ENCODE measurements at places on chromosomes 12 and 14.

- no peak for DNase-seq
Observed at GRCh38 chr14:20855652-20856291, 35.4 kb upstream of the RNASE3 start.

DNA sequence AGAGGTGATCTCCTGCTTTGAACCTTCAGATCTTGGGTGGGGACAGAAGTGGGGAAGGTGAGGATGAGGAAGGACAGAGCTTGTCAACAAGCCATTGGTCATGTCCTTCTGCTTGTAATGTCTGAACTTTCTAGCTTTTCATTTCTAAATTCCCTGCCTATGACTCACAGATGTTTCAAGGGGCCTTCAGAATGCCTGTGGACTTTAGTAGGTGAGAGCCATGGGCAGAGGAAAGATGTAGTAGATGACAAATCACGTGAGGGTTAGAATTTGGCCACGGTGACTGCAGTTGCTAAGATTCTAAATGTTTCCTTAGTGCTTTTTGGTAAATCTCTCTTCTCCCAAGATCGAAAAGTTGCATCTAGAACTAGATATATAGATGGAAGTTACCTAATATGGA is 18.7 kb upstream of the CREBL2 start:
- no peak for DNase-seq

DNA sequence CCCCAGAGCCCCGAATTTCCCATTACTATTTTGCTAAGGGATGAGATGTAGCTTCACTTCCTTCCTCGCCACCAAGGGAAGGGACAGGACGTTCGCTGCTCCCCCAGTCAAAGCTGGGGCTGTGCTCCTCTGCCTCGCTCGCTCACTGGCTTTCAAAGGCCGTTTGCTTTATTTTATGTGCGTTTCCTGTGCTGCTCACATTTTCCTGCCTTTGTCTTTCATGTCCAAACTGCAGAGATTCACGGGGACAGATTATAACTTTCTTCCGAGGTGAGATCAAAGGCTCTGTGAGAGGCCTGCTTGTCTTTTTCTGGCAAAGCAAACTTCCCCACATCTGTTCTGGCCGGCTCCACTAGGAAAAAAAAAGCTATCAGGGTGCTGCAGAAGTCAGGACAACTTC is 76.0 kb upstream of the FZD10 start:
- no peak for DNase-seq

- no peak for DNase-seq
Observed at GRCh38 chr14:71467361-71467811, 464.8 kb upstream of the RGS6 start.

GRCh38 chr14:54177019-54177418 is 219.8 kb upstream of the CDKN3 start:
- DNase-seq, result no peak

- no peak for DNase-seq
Observed at GRCh38 chr12:39780913-39781446, 161.4 kb upstream of the ABCD2 start.

- no peak for DNase-seq
Observed at GRCh38 chr12:128137140-128137539, 129.8 kb upstream of the TMEM132C start.

- no peak for DNase-seq
Observed at GRCh38 chr12:48863291-48863690, 2.4 kb downstream of the RND1 start.

- no peak for DNase-seq
Observed at GRCh38 chr12:107275530-107275929, 182.2 kb upstream of the CRY1 start.

GRCh38 chr12:11839091-11839641 is 189.7 kb downstream of the ETV6 start:
- DNase-seq, result no peak

DNA sequence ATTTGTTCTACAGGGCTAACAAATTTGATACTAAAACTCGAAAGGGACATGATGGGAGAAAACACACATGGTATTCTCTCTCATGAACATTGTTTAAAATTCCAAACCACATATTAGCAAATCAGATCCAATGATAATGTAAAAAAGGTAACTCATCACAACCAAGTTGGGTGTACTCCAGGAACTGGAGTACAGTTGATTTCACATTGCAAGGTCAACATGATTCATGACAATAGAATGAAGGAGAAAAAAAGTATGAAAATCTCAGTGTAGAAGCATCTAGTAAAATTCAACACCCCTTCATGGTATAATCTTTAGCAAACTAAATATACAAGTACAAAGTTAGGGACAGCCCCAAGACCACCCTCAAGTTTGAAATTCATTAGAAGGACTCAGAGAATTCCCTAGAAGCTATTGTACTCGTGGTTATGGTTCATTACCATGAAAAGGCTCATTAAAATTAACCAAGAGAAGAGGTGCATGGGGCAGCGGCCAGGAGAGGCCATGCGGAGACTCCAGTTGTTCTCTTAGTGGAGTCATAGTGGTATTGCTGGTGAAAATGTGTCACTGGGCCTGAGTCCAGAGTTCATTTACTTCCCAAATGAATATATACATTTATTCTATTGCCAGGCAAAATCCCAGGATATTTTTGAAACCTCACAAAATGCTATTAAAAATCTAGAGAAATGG is 3.1 kb upstream of the CDCA4 start:
- DNase-seq, result no peak

DNA sequence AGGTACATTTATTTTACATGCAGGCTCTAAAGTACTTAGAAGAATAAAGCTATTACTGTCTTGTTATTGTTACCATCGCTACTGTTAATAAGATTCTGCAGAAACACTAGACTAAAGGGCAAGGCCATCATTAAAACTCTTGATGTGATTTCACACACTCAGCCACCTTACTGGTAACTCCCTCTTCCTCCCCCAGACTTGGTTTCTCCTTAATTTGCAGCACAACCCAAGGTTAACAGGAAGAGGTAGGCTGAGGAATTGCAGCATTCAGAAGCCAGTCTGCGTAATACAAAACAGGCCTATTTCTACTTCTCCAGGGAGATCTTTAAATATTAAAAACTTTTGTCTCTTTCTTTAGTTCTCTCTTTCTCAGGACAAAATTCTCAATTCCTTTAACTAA is 210.3 kb downstream of the BTG1 start:
- no peak for DNase-seq

DNA sequence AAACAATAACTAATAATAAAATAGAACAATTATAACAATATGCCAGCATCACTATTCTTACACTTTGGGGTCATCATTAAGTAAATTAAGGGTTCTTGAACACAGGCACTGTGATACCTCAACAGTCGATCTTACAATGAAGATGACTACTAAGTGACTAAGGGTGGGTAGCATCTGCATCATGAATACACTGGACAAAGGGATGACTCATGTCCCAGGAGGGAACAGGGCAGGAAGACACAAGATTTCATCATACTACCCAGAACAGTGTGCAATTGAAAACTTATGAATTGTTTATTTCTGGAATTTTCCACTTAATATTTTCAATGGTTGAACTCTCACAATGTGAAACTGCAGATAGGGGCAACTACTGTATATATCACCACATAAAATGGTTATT is 19.7 kb downstream of the TSPAN19 start:
- DNase-seq, result no peak

GRCh38 chr14:90602088-90602687 is 205.4 kb downstream of the CALM1 start:
- no peak for DNase-seq

DNA sequence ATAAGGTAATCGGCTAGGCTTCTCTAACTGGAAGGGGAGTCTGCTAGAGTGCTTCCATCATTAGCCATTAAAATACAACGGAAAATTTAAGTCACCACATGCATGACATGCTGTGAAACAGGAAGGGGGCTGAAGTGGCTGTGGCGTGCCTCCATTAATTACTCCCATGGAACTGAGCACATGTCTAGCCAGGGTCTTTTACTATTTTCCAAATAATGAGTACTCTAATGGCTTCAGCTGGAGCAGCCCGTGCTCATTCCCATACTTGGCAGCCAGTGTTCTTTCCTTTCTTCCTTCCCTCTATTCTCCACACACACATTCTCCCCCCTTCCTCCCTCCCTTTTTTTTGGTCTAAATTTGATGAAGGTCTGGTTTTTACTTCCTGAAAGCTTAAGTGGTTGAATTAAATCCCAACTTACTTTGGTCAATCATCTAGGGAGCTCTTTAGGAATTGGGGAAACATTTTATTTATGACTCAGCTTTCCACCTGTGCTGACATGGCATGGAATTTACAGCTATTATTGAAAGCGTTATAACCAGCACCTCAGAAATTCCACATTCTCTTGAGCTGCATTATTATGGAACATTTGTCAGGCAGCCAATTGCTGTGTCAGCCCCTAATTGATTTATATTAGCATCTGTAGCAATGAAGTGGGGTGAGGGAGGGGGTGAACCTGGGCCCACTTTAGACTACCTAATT is 72.3 kb downstream of the LRIG3 start:
- DNase-seq, result no peak

- no peak for DNase-seq
Observed at GRCh38 chr12:106566771-106567170, 16.0 kb upstream of the RFX4 start.

GRCh38 chr12:77049767-77050353 is 15.5 kb downstream of the E2F7 start:
- no peak for DNase-seq

- DNase-seq, result no peak
Observed at GRCh38 chr12:115956236-115956635, 321.3 kb downstream of the MED13L start.

DNA sequence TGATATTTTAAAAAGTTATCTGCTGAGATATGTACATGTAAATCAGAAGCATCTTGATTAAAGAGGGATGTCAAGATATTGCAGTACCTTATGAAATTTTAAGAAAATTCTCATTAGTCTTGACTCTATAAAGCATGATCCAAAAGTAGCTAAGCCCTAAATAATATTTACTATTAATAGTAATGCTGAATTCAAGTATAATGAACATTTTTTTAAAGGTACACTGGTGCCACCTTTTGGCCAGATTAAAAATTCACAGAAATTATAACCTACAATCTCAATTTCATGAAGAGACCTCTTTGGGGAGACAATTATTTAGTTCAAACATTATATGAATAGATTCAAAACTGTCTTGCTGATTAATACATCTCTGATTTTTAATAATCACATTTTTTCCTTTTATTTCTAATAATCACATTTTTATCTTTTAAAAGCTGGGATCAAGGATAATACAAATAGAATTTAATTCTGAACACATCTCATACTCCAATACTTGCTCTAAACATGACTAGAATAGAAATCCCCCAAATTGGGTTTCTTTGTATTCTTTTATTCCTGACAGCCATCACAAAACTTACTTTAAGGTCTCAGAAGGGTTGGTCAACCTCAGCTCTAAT is 13.4 kb downstream of the AKAP5 start:
- no peak for DNase-seq

GRCh38 chr12:78156751-78157150 is 326.1 kb downstream of the NAV3 start:
- DNase-seq, result no peak

- no peak for DNase-seq
Observed at GRCh38 chr12:52022841-52023181, 16.1 kb downstream of the TAMALIN start.

DNA sequence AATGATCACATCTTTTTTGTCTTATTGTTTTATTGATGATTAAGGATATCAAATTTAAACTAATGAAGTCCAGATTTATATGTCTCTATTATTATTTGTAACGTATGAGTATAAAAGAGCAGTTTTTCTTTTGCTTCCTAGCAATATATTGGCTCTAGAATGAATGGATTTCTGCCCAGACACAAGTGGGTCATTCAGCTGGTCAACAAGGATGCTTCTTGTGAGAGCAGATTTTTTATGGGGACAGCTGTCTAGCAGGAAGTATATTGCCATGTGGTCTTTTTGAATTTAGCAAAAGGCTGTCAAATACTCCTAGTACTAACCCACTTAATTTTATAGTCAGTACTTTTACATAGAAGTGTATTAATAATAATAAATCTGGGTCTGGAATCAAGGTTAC is 1071.1 kb upstream of the FLRT2 start:
- no peak for DNase-seq

GRCh38 chr12:121223292-121224285 is 13.7 kb downstream of the P2RX4 start:
- no peak for DNase-seq

DNA sequence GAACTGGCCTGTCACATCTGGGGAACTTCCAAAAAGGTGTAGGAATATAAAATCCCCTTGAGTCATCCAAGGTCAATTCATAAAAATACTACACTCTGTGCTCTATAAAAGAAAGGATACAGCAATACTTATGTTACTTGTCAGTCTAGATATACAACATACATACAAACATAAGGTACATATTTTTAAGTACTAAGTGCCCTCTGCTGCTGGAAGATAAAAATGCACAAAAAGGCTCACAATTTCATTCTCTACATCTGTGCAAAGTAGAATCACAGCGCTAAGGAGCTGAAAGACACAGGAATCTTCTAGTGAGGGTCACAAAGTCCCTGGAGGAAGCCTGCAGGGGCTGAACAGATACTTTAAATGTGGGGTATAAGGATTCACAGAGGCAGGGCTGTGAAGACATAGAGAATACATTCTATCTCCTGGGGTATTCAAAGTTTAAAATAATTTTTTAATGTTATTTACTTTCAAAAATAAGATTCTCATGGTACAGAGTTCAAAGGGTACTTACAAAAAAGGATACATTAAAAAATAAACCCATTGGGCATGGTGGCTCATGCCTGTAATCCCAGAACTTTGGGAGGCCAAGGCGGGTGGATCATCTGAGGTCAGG is 10.2 kb upstream of the GOLGA5 start:
- no peak for DNase-seq

GRCh38 chr12:115378291-115378690 is 694.3 kb upstream of the TBX3 start:
- DNase-seq, result no peak

GRCh38 chr12:52870361-52871290 is 21.8 kb upstream of the KRT78 start:
- DNase-seq, result peak; percentile 77

- DNase-seq, result no peak
Observed at GRCh38 chr12:120847814-120848213, 56.3 kb downstream of the SPPL3 start.

DNA sequence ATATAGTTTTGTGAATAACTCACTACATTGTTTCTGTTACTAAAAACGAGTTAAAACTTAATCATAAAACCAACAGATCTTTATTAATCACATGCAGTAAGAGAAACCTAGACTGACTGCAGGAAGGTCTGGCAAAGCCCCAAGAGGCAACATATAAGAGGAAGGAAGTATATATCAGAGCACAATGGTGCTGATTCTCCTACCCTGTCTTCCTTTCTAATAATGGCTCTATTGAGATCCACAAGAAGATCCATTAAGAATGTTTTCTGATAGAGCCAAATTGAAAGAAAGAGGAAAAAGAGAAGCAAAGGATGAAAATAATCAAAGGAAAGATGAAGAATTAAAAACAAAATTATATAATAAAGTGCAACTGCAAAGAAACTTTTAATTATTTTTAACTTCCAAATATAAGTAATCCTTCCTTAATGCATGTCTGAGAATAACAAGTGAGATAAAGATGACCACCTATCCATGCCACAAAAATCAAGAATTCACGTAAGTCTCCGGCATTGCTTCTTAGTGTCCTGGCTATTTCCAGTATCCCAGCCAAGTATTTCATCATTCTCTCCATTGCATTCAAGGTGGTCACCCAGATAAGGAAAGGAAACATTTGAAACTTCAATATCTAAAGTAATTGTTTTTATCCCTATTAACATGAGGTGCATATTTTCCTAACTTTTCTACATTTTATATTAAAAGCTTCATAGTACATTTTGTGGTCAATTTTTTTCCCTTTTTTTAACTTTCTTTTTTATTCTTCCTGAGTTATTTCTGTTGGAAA is 62.2 kb downstream of the SOX5 start:
- no peak for DNase-seq

- DNase-seq, result no peak
Observed at GRCh38 chr12:48017496-48017895, 13.2 kb upstream of the COL2A1 start.

Measured in activated CD8-positive, alpha-beta memory T cell treated with anti-CD3 and anti-CD28 coated beads for 1 hour (primary cell).